ENCODE measurements at places on chromosomes 11 and 22.

DNA sequence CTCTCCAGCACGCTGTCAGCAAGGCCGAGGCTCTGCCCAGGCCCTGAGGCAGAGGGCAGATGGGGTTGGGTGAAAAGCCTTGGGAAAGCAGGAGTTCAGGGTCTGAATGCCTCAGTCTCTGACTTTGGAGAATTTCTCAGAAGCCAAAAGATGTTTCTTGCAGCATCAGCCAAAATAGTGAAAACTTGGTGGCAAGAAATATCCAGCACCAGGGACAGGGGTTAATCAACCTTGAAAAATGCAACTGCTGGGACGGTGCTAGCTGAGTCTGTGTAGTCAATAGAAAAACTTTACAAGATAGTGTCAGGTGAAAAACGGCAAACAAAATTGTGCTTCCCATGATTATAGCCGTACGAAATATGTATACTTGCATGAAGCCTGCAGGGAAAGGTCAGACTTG is 1.4 kb upstream of the ABCC8 start:
- DNase-seq: no peak

- DNase-seq: no peak
These were observed 369 bp downstream of the DGCR8 start for GRCh38 chr22:20080445-20080775.

- DNase-seq: no peak
These were observed at the start of gene KREMEN1 for GRCh38 chr22:29072979-29073617. KREMEN1 (plus strand) TSS chr22:29073035; CDS start chr22:29073131, 96 bp downstream.

- DNase-seq: peak; percentile 34
These were observed 5.2 kb upstream of the GCAT start for GRCh38 chr22:37802310-37803194.

- DNase-seq: no peak
These were observed 119.1 kb downstream of the WT1 start for GRCh38 chr11:32316232-32316631.

- DNase-seq: no peak
These were observed 38.6 kb downstream of the TMEM135 start for GRCh38 chr11:87076260-87076783.

DNA sequence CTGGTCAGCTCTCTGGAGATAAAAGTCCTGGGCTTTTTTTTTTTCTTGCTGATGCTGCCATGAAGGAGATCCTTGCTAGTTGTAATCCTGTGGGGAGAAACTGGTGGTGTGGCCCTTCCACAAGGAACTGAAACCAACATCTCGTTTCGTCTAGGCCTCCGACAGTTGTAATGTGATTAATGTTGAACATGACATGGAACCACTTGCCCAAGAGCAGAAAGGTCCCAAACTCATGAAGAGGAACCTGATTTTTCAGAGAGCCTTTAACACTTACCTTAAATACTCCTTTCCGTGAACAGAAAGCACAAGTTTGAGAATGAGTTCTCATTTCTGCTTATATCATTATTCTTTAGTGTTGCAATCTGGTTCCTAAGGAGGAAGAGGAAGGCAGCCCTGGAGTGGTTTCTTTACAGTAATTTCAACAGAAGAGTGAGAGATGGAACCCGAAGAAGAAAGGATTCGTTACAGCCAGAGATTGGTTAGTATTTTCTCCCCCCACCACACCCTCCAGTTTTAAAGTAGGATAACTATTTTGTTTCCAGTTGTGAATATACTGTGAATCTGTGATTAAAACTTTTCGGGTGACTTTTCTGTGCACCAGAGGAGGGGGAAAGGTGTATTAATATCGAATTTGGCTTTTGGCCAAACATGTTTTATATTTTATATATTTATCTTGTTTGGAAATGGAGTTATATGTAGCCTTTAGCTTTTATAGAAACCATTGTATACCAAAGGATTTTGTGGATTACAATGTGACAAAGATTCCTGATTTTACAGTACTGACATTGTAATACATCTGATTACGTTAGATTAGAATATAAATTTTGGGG is 2.0 kb downstream of the KDM2A start:
- peak; percentile 35 for DNase-seq

GRCh38 chr11:57143459-57143858 is 38.3 kb upstream of the LRRC55 start:
- no peak for DNase-seq

DNA sequence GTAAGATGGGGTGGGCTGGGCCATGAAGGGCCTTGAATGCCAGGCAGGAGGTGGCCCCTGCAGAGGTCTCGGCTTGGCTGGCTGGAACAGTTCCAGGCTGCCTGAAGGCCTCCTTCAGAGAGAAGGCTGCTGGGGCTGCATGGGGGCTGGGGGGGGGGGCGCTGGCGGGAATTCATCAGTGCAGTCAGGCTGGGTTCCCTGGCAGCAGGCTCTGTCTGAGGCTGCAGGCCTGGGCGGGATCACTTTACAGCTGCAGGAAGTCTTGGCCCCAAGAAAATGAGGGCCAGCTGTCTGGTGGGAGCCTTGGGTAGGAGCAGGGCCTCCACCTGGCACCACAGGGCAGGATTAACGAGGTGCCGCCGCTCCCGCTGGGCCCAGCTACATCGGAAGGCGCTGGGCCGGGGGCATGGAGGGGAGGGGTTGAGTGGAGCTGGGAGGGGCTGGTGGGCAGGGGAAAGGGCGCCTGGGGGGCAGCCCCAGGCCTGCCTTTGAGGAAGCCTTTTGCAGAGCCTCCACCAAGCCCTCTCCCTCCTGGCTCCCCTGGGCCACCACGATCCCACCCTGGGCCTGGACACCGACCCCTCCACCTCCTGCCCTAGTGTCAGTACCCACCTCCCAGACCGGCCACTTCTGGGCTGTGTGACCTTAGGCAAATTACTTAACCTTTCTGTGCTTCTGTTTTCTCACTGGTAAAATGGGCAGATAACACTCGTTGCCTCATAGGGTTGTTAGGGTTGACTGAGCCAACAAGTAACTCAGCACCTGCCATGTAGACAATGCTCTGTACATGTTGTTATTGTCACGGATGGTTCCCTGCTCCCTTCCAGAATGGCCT is 31.0 kb upstream of the HMOX1 start:
- peak; percentile 30 for DNase-seq

GRCh38 chr11:45879803-45880686 is 5.4 kb upstream of the MAPK8IP1 start:
- no peak for DNase-seq

DNA sequence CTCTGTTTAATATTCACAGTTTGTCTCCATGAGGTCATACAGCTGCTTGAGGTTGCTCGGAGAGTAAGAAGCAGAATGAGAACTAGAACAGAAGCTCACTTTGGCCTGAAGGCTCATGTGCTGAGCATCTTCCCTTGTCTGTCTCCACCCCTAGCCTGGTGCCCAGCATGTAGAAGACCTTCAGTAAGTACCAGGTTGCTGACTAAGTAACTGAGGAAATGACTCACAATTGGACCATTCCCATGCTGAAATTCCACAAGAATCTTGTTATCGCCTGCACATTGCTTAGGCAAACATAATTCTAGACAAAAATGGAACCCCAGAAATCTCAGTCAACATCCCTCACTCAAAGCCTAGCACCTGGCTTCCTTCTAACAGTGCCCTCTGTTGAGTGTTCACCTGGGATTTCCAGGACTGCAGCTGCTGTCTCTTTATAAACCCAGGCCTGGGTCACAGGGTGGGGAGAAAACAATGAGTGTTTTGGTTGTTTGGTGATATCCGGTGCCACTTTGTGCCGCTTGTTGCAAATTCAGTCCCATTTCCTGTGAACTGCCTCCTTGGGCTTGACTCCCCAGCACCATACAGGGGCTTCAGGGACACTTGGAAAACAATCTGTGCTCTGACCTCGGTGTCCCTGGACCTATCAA is 406.8 kb downstream of the ETS1 start:
- DNase-seq: no peak

GRCh38 chr11:14112721-14113120 is 150.2 kb downstream of the SPON1 start:
- no peak for DNase-seq

DNA sequence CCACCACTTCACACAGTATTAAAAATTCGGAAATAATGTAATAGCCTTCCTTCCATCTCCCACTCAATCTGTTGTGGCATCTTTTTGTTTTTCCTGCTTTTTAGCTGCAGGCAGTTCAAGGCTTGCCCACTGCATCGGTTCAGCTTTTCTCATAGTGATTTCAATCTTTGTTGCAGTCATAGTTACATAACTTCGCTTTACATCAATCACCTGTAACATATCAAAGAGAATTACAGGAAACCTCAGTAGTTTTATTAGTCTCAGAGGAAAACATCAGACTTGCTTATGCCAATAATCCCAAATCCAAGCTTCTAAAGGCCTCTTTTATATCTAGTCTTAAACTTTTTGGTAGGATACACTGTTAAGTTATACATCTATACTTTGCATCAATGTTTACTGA is 20.5 kb downstream of the CHORDC1 start:
- DNase-seq: no peak

GRCh38 chr11:77596626-77597025 is 6.9 kb downstream of the AQP11 start:
- DNase-seq: no peak

- no peak for DNase-seq
These were observed 48.0 kb upstream of the NARS2 start for GRCh38 chr11:78622666-78623065.

DNA sequence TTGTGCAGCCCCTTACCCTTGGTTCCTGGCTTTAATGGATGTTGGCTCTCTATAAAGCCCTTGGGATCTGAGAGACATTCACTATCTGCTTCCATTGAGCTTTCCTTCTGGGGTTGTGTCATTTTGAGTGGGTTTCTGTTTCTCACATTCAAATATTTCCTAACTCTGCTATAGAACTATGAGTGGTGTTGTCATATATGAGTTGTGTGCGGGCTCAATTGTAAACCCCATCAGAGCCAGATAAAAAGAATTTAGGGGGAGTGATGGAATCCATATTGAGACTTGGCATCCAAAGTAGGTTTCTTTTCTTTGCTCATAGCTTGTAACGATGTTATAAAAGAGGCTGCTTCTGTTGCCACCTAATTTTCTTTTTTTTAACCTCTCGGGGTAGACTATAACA is 41.8 kb upstream of the SPON1 start:
- DNase-seq: no peak

DNA sequence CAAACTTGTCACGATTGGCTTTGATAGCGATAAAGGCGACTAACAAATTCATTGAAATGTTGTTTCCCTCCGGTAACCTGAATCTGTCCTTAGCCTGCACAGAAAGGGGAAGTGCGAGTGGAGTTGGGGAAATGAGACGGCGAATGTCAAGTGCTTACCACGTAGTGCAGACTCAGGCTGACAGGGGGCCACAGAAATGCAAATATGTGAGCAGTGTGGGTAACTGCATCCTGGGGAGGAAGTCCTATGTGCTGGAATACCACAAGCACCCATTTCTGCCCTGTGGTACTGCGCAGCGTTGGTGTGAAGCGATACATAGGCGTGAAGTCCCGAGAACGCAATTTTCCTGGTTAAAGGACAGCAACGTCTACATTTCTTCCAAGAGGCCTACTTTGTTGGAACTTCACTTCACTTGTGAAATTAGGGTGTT is 869 bp upstream of the EIF4ENIF1 start:
- DNase-seq: no peak

DNA sequence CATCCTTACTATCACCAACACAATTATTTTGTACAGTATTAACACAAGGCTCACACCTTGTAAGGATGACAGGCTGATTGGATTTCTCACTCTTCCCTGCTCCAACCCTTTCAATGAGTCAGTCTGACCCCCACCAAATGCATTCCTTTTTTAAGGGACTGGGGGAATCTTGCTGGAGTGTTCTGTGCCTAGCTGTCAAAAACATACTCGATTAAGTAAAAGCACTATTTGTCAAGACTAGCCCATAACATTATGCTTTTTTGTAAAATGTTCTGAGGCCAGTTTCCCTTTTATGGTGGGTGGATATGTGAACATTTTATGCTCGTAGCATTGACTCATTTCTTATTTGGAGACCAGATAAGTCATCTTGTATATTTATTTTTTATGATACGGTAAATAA is 87.2 kb downstream of the PDHX start:
- DNase-seq: no peak

GRCh38 chr11:18393581-18394274 is 635 bp upstream of the LDHA start:
- DNase-seq: no peak

GRCh38 chr11:47464483-47464882 is 15.5 kb upstream of the RAPSN start:
- DNase-seq: no peak

DNA sequence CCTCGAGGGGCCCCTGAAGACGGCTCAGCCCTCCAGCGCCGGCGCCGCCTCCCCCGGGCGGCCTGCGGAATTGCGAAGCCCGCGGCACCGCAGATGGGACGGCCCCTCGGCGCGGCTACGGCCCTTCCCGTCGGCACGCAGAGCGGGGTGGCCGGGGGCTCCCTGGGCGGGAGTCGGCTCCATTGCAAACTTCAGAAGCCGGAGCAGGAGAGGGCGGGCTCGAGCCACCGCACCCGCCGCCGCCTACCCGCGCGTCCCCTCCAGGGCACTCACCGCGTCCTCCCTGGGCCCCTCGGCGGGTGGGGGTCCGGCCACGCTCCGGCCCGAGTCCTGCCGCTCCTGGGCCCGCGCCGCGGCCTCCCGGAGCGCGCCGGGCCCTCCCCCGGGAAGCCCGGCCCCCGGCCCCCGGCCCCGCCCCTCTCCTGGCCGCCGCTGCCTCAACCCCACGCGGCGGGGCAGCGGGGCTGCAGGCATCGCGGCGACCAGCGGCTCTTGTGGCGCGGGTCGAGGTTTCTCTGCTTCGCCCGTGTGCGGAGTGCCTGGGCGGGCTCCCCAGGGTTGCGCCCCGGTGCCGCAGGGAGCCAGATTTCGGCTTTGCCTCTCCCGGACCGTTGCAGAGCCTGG is at the start of gene PACSIN3:
Gene PACSIN3, minus strand, starts transcription at position 359 of the 624 bp plus-strand sequence. CDS start 3,707 bp downstream, outside the sequence.
- DNase-seq: no peak

Measured in NCI-H446 treated with DMSO at 0.1 percent for 48 hours (cell line).